NCI-H2081 treated with DMSO at 0.1 percent for 48 hours (cell line): ENCODE measurements at places on chromosomes 3 and 15.

DNA sequence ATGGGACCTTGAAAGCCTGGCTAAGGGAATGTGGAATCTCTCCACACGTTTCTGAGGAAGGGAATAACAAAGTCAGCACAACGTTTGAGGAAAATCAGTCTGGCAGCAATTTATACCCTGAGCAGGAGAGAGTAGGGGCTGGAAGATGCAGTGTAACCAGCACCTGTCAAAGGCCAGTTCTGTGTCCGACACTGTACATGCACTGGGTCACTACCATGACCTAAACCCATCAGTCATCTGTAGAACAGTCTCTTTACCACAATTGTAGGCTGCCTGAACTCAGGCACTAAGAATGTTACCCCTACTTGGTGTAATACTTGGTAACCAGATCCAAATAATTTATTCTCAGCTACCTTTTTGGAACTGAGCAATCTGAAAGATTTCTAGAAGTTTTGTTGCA lies 113.4 kb downstream of the FEZF2 start:
- DNase-seq: no peak

DNA sequence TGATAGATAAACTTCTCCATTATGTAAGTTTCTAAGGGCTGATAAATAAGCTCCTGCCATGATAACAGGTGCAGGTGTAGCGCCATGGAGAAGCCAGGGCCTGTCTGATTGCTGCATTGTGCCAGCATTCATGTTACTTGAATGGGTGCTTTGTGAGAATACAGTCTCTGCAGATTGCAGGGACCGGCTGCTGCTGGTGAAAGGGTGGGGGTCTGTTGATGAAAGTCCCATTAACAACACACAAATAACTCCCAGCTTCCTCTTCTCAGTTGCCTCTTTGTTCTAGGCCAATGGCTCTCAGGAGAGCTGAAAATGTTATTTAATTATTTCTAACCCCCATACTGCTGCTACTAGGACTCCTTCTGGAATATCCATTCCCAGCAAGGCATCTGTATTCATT lies 77.2 kb downstream of the RTP4 start:
- DNase-seq: no peak

- no peak for DNase-seq
Measured at GRCh38 chr15:66953523-66954229, 111.7 kb upstream of the SMAD3 start.

- no peak for DNase-seq
Measured at GRCh38 chr3:27718459-27718858, 3.7 kb downstream of the EOMES start.

DNA sequence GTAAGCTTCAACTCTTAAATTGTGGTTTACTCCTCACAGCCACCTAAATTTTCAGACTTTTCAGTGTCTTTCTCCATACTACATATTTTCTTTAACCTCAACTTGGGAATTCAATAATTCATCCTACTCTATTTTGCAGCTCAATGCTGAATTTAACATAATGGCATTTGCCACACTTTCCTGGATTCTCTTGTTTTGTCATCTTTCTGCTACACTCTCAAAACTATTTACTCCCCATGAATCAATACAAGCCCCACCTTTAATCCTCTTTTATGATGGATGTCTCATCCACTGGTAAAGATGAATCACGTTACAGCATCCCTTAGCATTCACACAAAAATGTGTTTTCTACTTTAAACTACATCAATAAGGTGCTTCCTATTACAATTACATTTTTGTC lies 19.6 kb upstream of the CHMP2B start:
- DNase-seq: no peak
